ENCODE measurements at places on chromosomes 5 and 9. TPM values are rescaled to one million over a fixed set of nuclear protein-coding genes. Genes with fewer than 3 reads are reported as not detected.

The FRRS1L gene
- not detected for total RNA-seq

The TBC1D2 gene
- total RNA-seq = 1.8 TPM

The CDC20B gene
- not detected for total RNA-seq

The NR4A3 gene
- total RNA-seq = 69.5 TPM

- no peak overlapping the region for H3K4me3 ChIP-seq
- peaks cover 40% of the 10 kb centered on the region for H3K4me1 ChIP-seq
- peaks cover 34% of the 10 kb centered on the region for H3K36me3 ChIP-seq
- DNase-seq = no peak
- peak overlapping the region; percentile 18 for H3K27ac ChIP-seq
Measured at GRCh38 chr5:80238097-80238496, 17.8 kb downstream of the SERINC5 start.

DNA sequence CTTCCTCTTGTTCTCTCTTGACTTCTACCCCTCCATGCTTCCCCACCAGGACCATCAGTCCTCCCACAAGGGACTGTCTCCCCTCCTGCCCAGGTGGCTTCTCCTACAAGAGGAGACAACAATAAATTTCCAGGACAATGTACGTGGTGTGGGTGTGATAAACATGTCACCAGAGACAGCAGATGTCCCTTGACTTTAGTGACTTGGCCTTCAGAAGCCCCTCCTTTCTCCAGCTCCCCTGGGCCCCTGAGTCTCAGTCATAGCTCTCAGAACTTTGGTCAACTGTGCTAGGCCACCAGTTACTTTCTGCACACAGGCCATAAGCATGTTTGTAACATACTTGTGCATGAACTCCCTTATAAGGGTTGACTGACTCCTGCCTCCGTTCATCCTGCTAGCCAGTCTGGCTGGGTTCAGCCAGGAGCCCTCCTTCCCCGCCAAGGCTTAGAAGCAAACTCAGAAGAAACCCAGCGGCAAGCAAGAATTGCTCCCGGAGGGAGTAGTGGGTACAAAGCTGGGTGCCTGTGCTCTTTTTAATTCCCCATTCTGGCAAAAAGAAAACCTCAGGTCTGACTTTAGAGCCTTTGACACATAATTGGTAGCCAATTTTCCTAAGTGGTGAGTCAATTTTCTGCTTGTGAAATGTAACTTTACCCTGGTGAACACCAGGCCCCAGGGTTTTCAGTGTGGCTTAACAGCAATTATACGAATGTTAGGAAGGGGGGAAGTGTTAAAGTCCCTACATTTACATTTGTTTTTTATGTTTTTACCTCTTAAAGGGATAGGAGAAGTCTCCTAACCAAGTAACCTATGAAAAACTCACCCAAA lies 49.2 kb downstream of the EBF1 start:
- no peaks in the 10 kb centered on the region for H3K4me1 ChIP-seq
- no peak overlapping the region for H3K27ac ChIP-seq
- no peak for DNase-seq
- H3K4me3 ChIP-seq = no peak overlapping the region
- H3K36me3 ChIP-seq = no peaks in the 10 kb centered on the region

DNA sequence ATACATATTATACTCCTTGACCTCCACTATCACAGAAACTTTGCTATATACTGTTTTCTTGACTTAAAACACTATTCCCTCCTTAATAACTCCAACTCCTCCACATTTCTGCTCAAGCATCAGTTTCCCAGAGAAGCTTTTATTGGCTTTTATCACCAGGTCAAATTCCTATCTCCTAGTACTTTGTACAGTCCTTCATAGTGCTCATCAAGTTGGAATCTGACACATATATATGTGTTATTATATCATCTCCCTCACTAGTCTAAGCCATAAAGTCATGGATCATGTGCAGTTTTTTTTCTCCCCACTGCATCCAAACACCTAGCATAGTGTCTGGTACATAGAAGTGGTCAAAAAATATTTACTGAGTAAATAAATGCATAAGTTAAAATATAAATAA lies 59.1 kb downstream of the BHMT start:
- H3K4me1 ChIP-seq = no peaks in the 10 kb centered on the region
- H3K27me3 ChIP-seq = no peaks in the 10 kb centered on the region
- no peak overlapping the region for H3K4me3 ChIP-seq
- no peak for DNase-seq
- H3K27ac ChIP-seq = no peak overlapping the region

DNA sequence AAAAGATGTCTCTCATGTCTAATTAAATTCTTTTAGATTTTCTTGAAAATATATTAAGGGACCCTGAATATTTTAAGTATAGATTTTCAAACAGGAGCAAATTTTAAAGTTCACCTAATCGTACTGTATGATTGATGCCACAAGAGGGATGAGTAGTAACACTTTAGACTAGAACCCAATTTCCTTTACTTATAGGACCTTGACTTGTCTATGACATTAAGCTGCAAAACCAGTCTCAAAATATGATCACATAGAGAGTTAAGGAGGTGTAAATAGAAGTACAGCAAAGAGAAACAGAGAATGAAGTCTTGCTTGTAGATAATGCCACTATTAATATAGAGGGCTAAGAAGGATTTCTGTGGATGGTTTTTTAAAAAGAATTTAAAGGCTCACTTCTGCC lies 312.9 kb upstream of the PRR16 start:
- H3K36me3 ChIP-seq = no peaks in the 10 kb centered on the region
- no peaks in the 10 kb centered on the region for H3K27me3 ChIP-seq
- no peaks in the 10 kb centered on the region for H3K4me1 ChIP-seq
- H3K27ac ChIP-seq = no peak overlapping the region
- DNase-seq = no peak

DNA sequence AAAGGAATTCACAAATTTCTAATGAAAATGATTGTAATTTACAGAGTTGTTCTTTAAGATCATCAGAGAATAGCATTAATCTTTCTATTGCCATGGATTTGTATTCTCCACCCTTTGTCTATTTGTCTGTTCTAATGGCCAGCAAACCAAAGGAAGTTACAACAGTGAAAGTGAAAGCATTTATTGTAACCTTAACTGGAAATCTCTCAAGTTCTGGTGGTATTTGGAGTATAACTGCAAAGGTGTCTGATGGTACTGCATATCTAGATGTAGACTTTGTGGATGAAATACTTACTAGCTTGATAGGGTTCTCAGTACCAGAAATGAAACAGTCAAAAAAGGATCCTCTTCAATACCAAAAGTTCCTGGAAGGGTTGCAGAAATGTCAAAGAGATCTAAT lies 21.7 kb downstream of the RMI1 start:
- DNase-seq = no peak
- H3K27me3 ChIP-seq = no peaks in the 10 kb centered on the region
- H3K36me3 ChIP-seq = peaks cover 19% of the 10 kb centered on the region
- no peak overlapping the region for H3K27ac ChIP-seq

- peaks cover 70% of the 10 kb centered on the region for H3K4me1 ChIP-seq
- DNase-seq = no peak
- H3K27me3 ChIP-seq = no peaks in the 10 kb centered on the region
- H3K27ac ChIP-seq = peak overlapping the region; percentile 94
- H3K4me3 ChIP-seq = peak overlapping the region; percentile 46
- peaks cover 75% of the 10 kb centered on the region for H3K36me3 ChIP-seq
Measured at GRCh38 chr5:157479166-157479565, 19.2 kb downstream of the NIPAL4 start.

GRCh38 chr5:120134944-120135343 lies 329.2 kb upstream of the PRR16 start:
- no peaks in the 10 kb centered on the region for H3K36me3 ChIP-seq
- H3K27ac ChIP-seq = no peak overlapping the region
- no peak for DNase-seq
- no peaks in the 10 kb centered on the region for H3K27me3 ChIP-seq

DNA sequence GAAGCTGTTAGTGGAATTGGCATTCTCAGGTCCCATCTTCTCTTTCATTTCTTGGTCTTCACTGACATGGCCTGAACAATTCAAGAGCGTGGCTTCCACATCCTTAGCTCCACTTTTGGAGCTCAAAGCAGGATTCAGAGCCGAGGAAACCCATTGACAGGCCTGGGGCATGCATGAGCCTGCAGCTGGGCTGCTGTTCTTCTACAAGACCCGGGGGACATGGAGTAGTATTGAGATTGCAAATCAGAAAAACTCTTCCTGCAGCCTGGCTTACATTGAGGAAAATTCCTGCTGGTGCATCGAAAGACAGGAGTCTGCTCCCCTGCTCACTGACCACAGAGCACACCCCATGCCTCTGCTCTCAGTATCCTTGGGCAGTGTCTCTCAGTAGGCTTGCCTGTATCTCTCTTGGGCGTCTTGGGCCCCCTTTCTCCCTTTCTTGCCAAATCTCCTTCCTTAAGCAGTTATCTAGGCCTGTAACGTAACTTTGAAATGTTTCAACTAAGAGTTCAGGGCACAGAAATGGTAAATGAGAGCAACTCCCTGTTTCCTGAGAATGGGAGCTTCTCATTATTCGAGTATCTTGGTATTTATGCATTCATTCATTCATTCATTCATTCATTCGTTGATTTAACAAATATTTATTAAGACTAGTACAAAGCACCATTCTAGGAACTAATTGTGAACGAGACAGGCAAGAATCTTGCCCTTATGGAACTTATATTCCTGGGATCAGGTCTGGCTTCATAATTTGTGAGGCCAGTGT lies 603.6 kb upstream of the CLINT1 start:
- H3K4me3 ChIP-seq = no peak overlapping the region
- H3K27ac ChIP-seq = no peak overlapping the region
